ENCODE measurements at places on chromosomes 12 and 14.

DNA sequence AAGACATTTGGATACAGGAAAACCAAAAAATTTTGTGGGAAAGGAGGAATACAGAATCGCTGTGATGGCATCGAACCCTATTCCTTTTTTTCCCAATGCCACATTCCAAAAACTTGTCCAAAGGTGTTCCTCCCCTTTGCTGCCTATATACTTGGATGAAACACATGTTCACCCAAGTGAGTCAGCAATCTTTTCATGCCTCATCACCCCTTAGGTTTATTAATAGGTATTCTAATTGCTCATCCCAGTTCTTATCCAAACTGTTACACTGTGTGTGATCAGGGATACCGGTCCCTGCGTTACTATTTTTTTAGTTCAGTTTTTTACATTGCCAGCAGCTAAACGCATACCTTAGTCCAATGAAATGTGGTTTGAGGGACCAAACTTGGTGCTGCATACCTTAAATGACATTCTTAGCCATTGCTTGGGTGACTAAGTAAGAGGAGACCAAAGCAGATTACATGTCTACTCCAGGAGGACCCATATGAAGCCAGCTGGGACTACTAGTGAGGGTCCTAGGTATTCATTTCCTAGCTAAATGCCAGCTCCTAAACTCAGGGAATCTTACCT lies 20.6 kb upstream of the ST8SIA1 start:
- no peak for DNase-seq

DNA sequence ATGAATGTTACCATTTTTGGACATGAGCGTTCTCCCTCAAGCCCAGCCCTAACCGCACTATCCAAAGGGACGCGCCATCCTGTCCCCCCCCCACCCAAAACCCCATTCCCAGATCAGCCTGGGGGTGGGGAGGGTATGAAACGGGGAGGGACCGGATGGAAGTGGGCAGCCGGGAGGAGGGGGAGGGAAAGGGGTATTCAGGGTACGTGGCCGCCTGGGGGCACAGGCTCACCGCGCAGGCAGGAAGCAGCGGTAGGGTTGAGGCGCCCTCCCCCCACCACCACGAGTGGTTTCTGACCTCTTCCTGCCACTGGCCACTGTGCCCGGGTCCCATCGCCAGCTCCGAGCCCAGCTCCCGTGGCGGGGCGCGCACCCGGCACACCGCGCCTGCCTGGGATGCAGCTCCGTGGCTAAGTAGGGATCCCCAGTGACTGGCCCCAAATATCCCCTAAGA lies 1.4 kb downstream of the ACTN1 start:
- peak; percentile 64 for DNase-seq

- DNase-seq = no peak
Measured at GRCh38 chr12:53207042-53207441, at the start of gene ITGB7. TSS of gene ITGB7 (minus strand) at chr12:53207251. CDS start at chr12:53200443, 6,808 bp downstream.

DNA sequence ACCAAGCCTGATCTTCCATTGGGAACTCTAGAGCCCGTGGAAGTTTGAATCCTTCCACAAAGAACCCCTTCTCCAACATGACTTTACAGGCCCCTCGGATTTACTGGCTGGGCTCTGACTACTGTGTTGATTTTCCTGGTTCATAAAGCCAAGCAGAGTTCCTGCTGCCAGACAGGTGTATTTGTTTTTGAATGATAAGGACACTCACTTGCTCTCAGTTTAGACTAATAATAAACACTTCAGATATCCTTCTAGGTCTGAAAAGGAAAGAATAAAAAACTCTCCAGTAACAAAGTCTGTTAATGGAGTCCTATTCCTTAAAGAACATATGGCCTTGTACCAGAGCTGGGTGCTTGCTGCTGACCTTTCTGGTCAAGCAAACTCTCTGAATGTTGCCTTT lies 31.0 kb downstream of the SIX1 start:
- no peak for DNase-seq

- DNase-seq = no peak
Measured at GRCh38 chr14:68576031-68576430, 216.8 kb downstream of the ZFP36L1 start.

DNA sequence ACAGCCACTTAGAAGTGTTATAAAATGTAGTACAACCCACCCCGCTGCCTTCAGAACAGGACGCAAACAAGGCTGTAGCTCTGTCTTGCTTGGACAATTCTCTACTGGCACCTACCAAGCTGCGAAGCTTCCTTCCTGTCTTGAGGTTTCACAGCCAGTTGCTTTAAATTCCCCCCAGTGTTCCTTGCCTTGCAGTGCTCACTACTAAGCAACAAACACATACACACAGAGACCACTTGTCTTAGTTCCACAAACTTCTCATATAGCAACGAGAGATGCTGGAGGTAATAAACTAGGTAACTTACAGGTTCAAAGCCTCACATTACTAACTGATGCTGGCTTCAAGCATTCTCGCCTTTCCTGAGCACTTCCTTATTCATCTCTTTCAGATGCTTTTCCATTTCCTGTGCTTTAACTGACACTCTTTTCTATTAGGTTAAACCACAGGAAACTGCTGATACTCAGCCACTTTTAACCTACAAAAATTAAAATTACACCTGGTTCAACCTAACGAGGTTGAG lies 91.5 kb upstream of the PTGDR start:
- no peak for DNase-seq

DNA sequence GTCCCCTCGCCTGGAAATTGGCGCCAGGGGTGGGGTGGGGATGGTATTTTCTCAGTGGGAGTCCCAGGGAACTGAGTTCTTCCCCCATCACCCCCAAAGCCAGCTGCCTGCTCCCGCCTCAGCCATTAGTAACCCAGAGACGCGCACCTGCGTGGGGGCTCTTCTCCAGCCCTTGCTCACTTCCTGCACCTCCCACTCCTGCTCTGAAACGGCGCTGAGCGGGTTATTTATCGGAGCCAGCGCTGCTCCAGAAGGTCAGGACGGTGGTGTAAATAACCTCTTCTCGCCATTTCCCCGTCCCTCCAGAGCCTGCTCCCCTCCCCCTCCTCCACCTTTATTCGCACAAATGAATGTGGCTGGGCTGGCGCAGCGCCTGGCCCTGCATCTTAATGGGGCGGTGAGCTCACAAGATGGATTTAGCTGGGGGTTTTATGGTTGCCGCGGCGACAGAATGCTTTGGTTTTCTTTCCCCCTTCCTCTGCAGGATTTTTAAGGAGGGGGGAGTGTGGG lies 12.2 kb downstream of the GPR84 start:
- DNase-seq = peak; percentile 92

DNA sequence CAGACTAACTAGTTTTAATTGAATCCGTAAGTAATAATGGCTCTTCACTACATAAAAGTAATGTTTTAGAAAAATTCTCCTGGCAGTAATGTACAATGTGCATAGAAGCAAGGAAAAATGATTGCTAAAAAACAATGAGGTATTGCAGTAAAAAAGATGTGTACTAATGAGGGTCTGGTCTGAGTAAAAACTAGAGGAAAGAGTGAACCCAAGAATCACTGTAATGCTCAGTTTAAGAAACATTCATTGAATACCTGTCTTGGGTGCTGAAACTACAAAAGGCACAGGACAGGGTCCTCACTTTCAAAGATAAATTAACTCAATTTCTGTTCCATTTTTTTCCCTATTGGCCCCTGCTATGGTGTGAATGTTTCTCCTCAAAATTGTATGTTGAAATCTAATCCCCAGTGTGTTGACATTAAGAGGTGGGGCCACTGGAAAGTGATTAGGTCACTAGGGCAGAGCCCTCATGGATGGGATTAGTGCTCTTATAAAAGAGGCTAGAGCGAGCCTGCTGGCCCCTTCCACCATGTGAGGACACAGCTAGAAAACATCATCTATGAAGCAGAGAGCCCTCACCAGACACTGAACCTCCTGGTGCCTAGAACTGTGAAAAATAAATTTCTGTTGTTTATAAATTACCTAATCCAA lies 51.6 kb downstream of the RPS6KA5 start:
- no peak for DNase-seq
